ENCODE measurements at places on chromosomes 1 and 21. TPM values are rescaled to one million over a fixed set of nuclear protein-coding genes. Genes with fewer than 3 reads are reported as not detected.

The KRTAP6-2 gene
- polyA plus RNA-seq: not detected

The BTF3L4 gene
- polyA plus RNA-seq: 33.3 TPM

The FHAD1 gene
- 0.13 TPM for polyA plus RNA-seq

The C1orf94 gene
- not detected for polyA plus RNA-seq

The TEKT2 gene
- polyA plus RNA-seq: not detected

The SLC1A7 gene
- polyA plus RNA-seq: 0.21 TPM

The TCEA3 gene
- 45.8 TPM for polyA plus RNA-seq

The CADM3 gene
- polyA plus RNA-seq: 0.15 TPM

The CHAF1B gene
- polyA plus RNA-seq: 0.46 TPM

The VANGL2 gene
- 0.07 TPM for polyA plus RNA-seq

The PLPPR4 gene
- polyA plus RNA-seq: 0.22 TPM

The SH2D1B gene
- 0.28 TPM for polyA plus RNA-seq

The RHD gene
- not detected for polyA plus RNA-seq

The HNRNPU gene
- polyA plus RNA-seq: 62.5 TPM

The FCMR gene
- 3.6 TPM for polyA plus RNA-seq

The CFHR1 gene
- 1,028 TPM for polyA plus RNA-seq

The SYT2 gene
- polyA plus RNA-seq: 0.07 TPM

The HJV gene
- 115 TPM for polyA plus RNA-seq

The GIPC2 gene
- 7.9 TPM for polyA plus RNA-seq

The AMY1C gene
- not detected for polyA plus RNA-seq

The RPTN gene
- not detected for polyA plus RNA-seq

The LAD1 gene
- 12.5 TPM for polyA plus RNA-seq

The ADAMTSL4 gene
- 12.2 TPM for polyA plus RNA-seq

The RASSF5 gene
- polyA plus RNA-seq: 5.2 TPM

The ANGPTL7 gene
- 0.07 TPM for polyA plus RNA-seq

The SDC3 gene
- 3.3 TPM for polyA plus RNA-seq

The C1orf141 gene
- not detected for polyA plus RNA-seq

The KRTAP23-1 gene
- not detected for polyA plus RNA-seq

The SPATA21 gene
- not detected for polyA plus RNA-seq

The TMEM82 gene
- polyA plus RNA-seq: 26.3 TPM

The FAM72D gene
- not detected for polyA plus RNA-seq

The TRNP1 gene
- 0.97 TPM for polyA plus RNA-seq

The CD52 gene
- polyA plus RNA-seq: 16.4 TPM

The MRAP gene
- polyA plus RNA-seq: not detected

The KCNK1 gene
- polyA plus RNA-seq: 2.5 TPM

The MFAP2 gene
- polyA plus RNA-seq: 0.81 TPM

The BACE2 gene
- polyA plus RNA-seq: 1.7 TPM

The FLG2 gene
- not detected for polyA plus RNA-seq

The LCE2B gene
- not detected for polyA plus RNA-seq

The GUCA2A gene
- not detected for polyA plus RNA-seq

The KCNJ9 gene
- polyA plus RNA-seq: not detected

The IFI6 gene
- polyA plus RNA-seq: 339 TPM
